ENCODE measurements at places on chromosomes 16 and 17. TPM values are rescaled to one million over a fixed set of nuclear protein-coding genes. Genes with fewer than 3 reads are reported as not detected.
A peak's percentile ranks its signal among the peaks of the same experiment; 100 is the strongest.

SLC35G6 gene
- total RNA-seq = not detected

- DNase-seq = peak; percentile 45
- no peaks in the 10 kb centered on the region for H3K27me3 ChIP-seq
- no peaks in the 10 kb centered on the region for H3K36me3 ChIP-seq
- H3K4me1 ChIP-seq = no peaks in the 10 kb centered on the region
- no peak overlapping the region for H3K27ac ChIP-seq
Measured at GRCh38 chr17:77829843-77830799, 128.4 kb upstream of the TNRC6C start.

- H3K4me3 ChIP-seq = no peak overlapping the region
- no peaks in the 10 kb centered on the region for H3K27me3 ChIP-seq
- peaks cover 4% of the 10 kb centered on the region for H3K4me1 ChIP-seq
Measured at GRCh38 chr17:1431631-1432104, 24.4 kb downstream of the CRK start.

CDC42EP4 gene
- total RNA-seq = 33.5 TPM

RNU2-1 gene
- total RNA-seq = not detected

DNA sequence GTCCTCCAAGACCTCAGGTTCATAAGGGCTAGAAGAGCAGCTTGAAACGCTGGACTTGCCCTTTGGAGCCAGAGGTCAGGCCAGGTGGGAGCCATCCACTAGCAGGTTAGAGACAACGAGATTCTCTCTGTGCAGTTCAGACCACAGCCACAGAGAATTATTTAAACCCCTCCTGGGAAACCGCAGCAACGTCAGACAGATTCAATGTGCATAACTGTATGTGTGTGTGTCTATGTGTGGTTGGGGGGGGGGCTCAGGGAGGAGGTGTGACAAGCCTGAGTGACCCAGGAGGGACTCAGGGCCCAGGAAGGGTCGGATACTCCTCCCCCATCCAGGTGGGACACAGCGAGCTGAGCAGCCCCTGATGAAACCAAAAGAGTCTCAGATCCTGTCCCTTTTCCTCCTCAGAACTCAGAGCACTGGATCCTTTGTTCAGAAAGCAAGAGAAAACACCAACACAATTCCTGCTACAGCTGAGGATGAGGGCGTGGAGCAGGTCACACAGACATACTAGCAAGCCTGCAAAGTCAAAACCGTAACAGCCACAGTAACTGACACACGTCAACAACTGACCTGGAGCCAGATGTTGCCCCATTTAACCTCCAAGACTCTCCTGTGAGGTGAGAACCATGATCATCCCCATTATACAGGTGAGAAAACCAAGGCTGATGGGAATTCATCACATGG is 66.8 kb downstream of the XYLT1 start:
- H3K27me3 ChIP-seq = no peaks in the 10 kb centered on the region
- no peak overlapping the region for H3K4me3 ChIP-seq
- H3K27ac ChIP-seq = no peak overlapping the region
- DNase-seq = no peak

All from right lobe of liver (tissue), 6 donors.